Activated T-helper 2 cell treated with anti-CD3 and anti-CD28 coated beads, Interferon-gamma antibody, Interleukin-2, Interleukin-4, amounts not matched to agents 10 μg/mL and 5 μg/mL and 100 μg/mL, durations not matched to agents 14 hours and 24 hours and 36 hours (primary cell): ENCODE measurements at places on chromosomes 16 and 17. TPM values are rescaled to one million over a fixed set of nuclear protein-coding genes. Genes with fewer than 3 reads are reported as not detected.
A peak's percentile ranks its signal among the peaks of the same experiment; 100 is the strongest.

SCN4A gene
- total RNA-seq, result 0.11 and 0.14 TPM in 2 replicates

GRCh38 chr16:81564421-81564911, 119.9 kb downstream of the CMIP start:
- no peak for DNase-seq

- DNase-seq, result no peak
Measured at GRCh38 chr17:48933035-48933434, 11.6 kb downstream of the SNF8 start.

GRCh38 chr16:80938004-80938878, 68.4 kb downstream of the CMC2 start:
- DNase-seq, result no peak

GRCh38 chr16:11757671-11758545, 15.3 kb upstream of the TXNDC11 start:
- DNase-seq, result no peak

CHST5 gene
- not detected in 2 replicates for total RNA-seq

DNA sequence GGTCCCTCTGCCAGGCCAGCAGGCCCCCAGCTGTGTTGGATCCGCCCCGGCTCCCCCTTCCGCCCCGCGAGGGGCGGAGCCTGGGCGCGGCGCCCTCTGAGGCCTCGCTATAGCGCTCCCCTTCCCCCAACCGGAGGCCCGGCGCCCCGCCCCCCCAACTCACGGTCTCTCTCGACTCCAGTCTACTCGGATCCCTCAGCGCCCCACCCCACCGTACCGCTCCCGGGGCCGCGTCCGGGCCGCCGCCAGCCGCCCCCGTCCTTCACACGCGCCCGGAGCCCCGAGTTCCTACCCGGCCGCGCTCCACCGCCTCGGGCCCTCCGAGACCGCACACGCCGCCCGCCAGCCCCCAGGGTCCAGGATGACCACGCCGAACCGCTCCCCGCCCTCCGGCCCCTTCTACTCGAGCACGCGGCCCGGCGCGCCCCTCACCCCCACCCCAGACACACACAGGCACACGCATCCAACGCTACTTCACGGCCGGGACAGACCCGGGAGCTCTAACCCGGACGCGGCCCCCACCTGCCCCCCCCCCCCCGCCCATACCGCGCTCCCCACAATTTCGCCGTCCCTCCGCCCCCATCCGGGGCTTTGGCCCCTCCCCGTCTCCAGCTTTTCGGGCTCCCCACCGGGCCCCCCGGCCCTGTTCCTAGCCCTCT, 1.4 kb downstream of the PHF23 start:
- DNase-seq, result peak; percentile 77

RUNDC3A gene
- 0.16 and 0.18 TPM in 2 replicates for total RNA-seq

DNA sequence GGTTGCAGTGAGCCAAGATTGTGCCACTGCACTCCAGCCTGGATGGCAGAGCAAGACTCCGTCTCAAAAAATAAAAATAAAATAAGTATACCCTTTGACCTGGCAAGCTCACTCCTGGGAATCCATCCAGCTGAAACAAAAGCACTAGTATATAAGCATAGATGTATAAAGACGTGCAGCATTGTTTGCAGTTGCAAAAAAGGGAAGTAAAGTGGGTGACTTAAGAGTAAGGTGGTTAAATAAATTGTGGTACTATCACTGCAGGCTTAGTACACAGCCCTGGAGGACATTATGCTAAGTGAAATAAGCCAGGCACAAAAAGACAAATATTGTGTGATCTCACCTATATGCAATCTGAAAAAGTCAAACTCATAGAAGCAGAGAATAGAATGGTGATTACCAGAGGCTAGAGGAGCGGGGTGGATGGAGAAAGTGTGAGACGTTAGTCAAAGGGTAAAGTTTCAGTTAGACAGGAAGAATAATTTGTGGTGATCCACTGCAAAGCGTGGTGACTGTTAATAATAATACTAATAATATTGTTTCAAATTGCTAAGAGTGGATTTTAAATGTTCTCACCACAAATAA, 113.0 kb downstream of the MYO1D start:
- no peak for DNase-seq

DNA sequence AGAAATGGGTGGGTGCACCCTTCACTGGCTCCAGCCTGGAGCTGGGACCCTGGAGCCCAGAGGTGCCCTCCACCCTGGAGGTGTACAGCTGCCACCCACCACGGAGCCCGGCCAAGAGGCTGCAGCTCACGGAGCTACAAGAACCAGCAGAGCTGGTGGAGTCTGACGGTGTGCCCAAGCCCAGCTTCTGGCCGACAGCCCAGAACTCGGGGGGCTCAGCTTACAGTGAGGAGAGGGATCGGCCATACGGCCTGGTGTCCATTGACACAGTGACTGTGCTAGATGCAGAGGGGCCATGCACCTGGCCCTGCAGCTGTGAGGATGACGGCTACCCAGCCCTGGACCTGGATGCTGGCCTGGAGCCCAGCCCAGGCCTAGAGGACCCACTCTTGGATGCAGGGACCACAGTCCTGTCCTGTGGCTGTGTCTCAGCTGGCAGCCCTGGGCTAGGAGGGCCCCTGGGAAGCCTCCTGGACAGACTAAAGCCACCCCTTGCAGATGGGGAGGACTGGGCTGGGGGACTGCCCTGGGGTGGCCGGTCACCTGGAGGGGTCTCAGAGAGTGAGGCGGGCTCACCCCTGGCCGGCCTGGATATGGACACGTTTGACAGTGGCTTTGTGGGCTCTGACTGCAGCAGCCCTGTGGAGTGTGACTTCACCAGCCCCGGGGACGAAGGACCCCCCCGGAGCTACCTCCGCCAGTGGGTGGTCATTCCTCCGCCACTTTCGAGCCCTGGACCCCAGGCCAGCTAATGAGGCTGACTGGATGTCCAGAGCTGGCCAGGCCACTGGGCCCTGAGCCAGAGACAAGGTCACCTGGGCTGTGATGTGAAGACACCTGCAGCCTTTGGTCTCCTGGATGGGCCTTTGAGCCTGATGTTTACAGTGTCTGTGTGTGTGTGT, 46.8 kb downstream of the IL21R start:
- no peak for DNase-seq

DNA sequence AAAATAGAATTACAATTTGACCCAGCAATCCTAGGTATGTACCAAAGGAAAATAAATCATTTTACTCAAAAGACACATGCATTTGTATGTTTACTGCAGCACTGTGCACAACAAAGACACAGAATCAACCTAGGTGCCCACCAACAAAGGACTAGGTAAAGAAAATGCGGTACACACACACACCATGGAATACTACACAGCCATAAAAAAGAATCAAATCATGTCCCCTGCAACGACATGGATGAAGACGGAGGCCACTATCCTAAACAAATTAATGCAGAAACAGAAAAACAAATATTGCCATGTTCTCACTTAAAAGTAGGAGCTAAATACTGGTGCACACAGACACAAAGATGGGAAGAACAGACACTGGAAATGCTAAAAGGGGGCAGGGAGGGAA, 36.2 kb downstream of the BRD7 start:
- no peak for DNase-seq
